ENCODE measurements at places on chromosomes 12 and 14.

DNA sequence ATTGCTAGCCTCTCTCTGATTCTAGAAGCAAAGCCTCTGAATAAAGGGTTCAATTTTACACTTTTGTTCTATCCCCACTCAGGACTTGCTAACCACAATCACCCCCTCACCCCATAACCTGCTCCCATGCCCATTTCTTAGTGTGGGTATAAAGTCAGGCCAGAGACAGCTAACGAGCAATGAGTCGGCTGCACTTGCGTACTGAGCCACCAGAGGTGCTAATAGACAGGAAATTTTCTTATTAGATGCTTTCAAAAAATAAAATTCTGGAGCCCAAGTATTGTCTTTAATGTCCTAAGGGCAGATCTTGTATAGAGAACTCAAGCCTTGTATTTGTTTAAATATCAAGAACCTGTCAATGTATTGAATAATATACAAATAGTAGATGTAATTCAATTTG is 256.9 kb downstream of the SYT1 start:
- no peak for DNase-seq

DNA sequence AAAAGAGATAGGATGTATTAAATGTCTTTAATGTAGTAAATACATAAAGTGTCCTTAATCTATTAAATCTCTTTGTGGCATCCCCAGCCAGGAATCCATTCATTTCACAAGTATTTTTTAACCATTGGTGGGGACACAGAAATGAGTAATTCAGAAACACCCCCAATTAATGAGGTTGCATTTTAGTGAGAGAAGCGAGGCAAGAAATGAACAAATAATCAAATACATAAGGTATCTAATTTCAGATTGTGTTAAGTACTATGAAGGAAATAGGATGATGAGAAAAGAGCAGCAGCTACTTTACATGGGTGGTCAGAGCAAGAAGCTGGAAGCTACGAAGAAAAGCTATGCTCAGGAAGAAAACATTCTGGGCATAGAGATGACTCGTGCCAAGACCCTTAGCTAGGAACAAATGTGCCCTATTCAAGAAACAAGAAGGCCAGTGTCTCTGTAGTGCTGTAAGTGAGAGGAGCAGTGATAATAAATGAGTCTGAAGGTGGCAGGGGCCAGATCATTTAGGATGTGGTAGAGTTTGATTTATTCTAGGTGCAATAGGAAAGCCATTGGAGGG is 60.5 kb upstream of the IGF1 start:
- DNase-seq, result no peak

DNA sequence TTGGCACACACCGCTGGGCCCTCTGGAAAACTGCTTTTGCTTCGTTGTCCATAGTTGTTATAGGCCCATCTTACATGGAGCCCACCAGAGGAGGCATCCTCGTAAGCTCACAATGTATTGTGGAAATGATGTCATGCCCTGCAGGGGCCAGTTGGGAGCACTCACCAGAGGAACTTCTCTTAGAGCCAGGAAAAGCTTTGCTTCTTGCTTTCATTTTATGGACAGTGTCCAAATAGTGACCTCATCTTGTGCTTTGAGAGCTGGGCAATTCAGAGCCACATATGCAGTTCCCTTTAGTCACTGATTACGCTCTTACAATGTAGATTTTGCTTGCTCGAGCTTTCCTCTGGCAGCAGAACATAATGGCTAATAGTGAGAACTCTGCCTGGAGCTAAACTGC is 275.6 kb downstream of the AACS start:
- no peak for DNase-seq

DNA sequence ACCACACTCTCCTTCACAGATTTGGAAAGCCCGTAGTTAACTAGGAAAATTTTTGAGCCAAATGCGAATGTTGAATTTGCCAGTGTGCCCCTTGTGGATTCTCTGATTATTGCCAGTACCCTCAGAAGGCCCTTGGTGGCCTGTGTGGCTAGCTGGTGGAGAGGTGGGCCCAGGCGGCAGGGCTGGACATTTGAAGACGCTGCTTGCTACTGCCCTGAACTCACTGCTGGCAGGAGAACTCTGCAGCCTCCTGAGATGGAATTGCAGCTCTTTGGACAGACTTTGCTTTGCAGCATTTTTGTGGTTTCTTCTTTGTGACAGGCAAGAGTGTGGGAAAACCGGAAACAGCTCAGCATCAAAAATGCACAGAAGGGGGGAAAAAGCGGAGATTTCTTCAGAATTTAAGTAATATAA is 97.6 kb downstream of the TGFB3 start:
- DNase-seq, result no peak

DNA sequence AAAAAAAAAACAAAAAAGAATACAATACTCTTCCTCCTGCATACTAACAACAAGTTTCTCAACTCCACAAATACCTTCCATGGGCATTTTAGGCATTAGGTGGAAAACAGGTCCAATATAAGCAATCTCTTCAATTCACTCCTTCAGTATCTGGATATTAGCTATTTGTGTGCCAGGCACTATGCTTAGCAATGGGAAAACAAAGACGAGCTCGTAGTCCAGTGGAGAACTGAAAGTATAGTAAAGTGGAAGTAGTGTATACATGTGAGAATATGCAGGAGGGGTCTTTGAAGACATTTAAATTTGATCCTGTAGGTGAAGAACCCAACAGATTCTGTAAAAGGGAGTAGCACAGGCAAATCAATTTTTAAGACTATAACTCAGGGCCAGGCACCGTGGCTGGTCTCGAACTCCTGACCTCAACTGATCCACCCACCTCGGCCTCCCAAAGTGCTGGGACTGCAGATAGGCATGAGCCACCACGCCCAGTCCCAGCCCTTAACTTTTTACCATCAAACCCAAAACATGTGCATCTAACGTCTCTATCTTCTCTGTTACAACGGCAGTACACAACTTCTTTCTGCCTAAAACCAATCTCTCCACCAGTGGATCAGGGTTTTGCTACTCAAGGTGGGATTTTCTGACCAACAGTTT is 10.6 kb downstream of the HECTD1 start:
- DNase-seq, result no peak

- no peak for DNase-seq
These were observed 215.5 kb downstream of the DPF3 start for GRCh38 chr14:72678356-72678755.

GRCh38 chr14:68365228-68365627 is 427.6 kb downstream of the ZFP36L1 start:
- no peak for DNase-seq

- DNase-seq, result no peak
These were observed 21.4 kb upstream of the CMKLR1 start for GRCh38 chr12:108360487-108360886.

GRCh38 chr14:93734086-93734822 is 54.0 kb downstream of the PRIMA1 start:
- DNase-seq, result no peak

- no peak for DNase-seq
These were observed 8.6 kb downstream of the WDR89 start for GRCh38 chr14:63632932-63633514.

DNA sequence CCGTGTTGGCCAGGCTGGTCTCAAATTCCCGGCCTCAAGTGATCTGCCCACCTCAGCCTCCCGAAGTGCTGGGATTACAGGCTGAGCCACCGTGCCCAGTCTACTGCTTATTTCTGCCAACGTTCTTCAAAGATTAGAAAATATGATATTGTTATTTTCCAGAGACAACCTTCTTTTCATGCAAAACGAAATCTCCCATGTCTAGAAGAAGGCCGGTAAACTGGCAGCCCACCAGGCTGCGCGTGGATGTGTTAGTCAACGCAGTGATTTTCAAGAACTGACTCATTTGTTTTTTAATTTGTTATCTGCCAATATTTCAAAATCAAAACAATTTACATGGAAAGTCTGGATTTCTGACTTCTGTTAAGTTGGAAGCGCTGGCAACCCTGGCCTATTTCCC is 169.6 kb downstream of the RIMBP2 start:
- no peak for DNase-seq

GRCh38 chr12:56571121-56571520 is 49.5 kb downstream of the RBMS2 start:
- DNase-seq, result no peak

DNA sequence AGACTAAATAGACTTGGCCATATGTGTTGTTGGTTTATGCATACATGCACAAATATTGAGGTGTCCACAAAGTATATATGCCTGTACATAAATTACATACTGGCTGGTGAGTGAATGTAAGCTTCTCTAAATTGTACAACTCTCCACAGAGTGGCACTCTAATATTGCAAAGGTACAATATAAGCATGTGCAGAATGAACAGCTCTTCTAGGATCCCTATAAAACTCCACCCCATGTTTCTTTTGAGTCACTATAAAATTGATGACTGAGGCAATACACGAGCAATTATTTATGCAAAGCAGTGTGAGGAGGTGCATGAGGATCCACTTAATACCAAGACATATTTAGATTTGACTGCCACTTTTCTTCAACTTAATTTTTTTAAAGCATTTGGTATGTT is 172.2 kb downstream of the NAV3 start:
- no peak for DNase-seq

GRCh38 chr14:46480817-46481216 is 170.8 kb downstream of the RPL10L start:
- DNase-seq, result no peak

- no peak for DNase-seq
These were observed 1.9 kb downstream of the HSP90AA1 start for GRCh38 chr14:102084931-102085330.

GRCh38 chr12:1346126-1346525 is 248.3 kb downstream of the FBXL14 start:
- DNase-seq, result no peak

GRCh38 chr12:38342444-38342843 is 25.9 kb downstream of the ALG10B start:
- DNase-seq, result no peak

Measured in activated gamma-delta T cell treated with anti-CD3 and anti-CD28 coated beads, Interleukin-2, amount 50 U/mL, for 16 hours (primary cell).